ENCODE measurements at places on chromosomes 16 and 17.
A peak's percentile ranks its signal among the peaks of the same experiment; 100 is the strongest.

DNA sequence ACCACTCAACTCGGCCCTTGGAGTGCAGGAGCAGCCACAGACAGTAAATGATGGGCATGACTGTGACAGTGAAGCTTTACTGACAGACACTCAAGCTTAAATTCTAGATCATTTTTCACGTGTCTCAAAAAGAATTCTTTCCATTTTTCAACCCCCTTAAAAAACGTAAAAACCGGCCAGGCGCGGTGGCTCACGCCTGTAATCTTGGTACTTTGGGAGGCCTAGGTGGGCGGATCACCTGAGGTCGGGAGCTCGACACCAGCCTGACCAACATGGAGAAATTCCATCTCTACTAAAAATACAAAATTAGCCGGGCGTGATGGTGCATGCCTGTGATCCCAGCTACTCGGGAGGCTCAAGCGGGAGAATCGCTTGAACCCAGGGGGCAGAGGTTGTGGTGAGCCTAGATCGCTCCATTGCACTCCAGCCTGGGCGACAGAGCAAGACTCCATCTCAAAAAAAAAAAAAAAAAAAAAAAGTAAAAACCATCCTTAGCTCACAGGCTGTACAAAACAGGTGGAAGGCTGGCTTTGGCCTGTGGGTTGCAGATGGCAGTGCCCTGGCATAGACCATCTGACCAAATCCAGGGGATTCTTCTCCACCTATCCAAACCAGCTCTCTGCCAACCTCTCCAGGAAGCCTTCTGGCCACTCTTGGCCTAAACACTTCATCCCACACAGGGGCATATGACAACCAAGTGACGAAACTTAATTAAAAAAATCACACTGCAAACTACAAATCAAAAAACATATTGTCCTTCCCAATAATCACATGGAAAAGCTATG, 18.3 kb downstream of the TBC1D16 start:
- no peak for DNase-seq

- no peak for DNase-seq
These were observed 130.7 kb downstream of the C16orf95 start for GRCh38 chr16:87186446-87186845.

DNA sequence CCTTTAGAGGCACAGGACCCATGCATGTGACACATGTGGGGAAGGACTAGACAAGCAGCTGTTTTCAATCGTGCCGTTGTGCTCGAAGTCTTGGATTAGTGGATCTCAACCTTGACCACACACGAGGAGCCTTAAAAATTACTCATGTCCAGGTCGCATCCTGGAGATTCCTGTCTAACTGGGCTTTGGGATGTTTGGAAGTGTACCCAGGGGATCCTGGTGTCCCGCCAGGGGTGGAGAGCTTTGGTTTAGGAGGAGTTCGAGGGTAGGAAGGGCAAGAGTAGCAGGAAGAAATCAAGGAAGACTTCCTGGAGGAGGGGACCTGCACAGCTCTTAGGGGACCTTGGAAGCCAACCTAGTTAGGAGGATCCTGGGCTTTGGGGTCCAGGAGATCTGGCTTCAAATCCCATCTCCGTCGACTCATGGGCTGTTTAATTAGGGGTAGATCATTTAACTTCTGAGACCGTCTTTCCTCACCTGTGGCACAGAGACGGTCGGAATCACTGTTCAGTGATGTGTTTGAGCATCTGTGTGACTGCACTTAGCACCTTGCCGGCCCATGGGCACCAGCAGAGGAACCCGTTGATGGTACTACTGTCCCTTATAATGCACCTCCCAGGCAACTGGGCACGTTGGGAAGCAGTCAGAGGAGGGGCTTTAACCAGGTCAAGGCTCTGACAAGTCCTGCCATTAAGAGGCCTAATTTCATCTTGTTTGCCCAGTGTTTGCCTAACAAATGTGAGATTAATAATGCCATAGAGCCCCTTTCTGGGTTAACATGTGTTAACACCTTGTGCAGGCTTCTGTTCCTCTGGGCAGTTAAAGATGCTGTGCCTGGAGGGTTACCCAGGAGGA, 102.0 kb upstream of the PLCG2 start:
- no peak for DNase-seq

GRCh38 chr17:48663134-48663924, 37.2 kb upstream of the HOXB9 start:
- no peak for DNase-seq

- no peak for DNase-seq
These were observed 357.9 kb downstream of the CNTNAP4 start for GRCh38 chr16:76634847-76635697.

- DNase-seq: peak; percentile 88
These were observed 27.1 kb upstream of the CRYBA1 start for GRCh38 chr17:29219378-29220047.

DNA sequence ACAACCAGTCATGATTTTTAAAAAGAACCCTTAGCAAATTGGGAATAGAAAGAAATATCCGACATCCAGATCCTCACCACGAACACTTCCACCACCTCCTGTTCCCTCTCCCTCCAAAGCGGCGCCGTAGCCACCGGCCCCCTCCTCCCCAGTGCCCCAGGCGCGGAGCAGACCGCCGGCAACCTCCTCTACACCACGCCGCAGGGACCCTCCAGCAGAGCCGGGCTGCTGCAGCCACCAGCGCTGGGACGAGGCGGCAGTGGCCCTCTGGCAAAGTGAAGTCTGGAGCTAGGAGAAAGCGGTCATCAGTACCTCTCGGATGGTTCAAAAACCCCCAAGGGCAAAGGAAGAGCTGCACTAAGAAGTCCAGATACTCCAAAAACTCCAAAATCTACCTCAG, 41.4 kb upstream of the SLFN13 start:
- DNase-seq: no peak

DNA sequence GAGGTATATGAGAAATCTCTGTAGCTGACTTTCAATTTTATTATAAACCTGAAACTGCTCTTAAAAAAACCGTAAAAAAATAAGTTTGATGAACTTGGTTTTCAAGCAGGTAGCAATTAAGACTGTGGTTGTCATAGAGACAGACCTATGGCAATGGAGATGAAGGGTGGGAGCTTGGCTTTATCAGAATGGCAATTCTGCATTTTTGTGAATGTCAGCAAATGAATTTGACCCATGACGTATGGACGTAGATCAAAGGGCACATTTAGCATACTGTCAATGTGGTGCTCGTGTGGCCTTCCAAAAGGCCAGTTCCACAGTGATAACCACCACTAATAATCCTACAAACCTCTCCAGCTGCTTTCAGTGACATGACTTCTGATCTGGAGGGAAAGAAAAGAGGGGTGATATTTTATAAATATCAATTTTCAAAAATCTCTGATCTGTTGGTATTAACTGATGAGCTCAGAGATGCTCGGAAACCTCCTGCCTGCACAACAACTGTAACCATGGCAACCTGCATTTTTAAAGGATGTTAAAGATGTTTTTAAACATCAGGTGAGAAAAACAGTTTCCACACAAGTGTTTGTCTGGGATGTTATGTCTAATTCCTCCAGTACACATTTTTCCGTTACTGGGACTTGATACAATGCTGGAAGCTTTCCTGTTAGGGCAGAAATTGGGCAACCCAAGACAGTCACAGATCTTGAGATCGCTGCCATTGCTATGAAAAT, 533.7 kb downstream of the CDH13 start:
- DNase-seq: no peak

DNA sequence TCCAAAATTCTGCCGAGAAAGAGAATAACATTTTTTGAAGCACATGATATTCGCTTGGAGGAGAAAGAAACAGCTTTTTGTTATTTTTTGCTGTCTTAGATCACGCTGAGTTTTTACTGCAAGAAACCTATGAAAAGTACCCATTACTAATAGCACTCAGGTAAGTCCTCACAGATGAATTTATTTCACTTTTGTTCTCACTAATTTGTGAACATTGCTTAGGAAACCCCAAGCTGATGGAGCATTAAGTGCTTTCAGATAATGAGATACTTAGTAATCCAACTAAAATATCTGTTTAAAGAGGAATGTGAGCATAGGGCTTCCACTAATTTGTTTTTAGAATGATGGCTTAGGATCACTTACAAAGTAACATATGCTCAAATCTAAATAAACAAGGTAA, 45.7 kb downstream of the MYO1D start:
- no peak for DNase-seq

- no peak for DNase-seq
These were observed 20.9 kb upstream of the VWA3A start for GRCh38 chr16:22071331-22071910.

DNA sequence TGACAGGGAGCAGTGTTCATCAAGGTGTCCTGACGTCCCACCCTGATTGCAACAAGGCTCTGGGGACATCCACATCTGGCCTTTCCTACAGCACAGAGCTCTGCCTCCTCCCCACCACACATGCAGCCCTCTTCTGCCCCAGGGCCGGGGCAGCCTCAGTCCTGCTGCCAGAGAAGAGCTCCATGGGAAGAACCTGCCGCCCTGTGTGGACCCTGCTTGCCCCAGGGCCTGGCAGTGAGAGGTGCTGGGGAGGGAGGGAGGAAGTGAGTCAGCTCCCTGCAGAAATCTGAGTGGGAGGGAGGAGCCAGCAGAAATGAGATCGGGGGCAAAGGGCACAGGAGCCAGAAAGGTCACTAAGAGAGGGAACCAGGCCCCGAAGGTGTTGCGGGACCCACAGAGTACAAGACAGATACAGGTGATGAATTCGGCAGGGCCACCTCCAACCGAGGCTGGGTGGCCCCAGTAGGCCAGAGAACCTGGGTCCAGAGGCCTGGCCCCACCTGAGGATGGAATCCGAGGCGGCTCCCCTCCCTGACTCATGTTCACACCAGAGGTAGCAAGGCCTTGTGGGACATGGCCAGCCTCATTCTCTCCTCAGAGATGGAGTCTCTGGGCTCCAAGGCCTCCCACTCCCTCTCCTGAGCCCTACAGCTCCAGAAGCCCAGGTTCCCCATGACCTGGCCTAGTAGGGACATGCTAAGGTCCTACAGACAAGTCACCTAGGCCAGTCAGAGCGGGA, 24.8 kb downstream of the MYO18A start:
- DNase-seq: peak; percentile 76

DNA sequence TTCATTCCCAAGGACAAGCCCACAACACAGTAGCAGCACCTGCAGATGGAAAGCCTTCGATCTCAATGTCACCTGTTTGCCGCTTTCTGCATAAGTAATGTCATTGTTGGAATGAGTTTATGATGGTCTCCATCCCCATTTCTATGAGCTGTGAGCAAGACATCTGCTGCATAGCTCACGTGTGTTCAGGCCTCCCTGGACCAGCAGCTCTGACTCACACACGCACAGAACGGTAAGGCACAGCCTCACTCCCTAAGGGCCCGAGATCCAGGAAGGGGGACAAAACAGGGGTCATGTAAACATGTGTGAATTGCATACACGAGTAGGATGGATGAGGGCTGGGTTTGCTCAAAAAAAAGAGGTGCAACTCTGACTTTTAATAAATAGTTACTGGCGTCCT, 223.1 kb downstream of the SOX9 start:
- DNase-seq: no peak

DNA sequence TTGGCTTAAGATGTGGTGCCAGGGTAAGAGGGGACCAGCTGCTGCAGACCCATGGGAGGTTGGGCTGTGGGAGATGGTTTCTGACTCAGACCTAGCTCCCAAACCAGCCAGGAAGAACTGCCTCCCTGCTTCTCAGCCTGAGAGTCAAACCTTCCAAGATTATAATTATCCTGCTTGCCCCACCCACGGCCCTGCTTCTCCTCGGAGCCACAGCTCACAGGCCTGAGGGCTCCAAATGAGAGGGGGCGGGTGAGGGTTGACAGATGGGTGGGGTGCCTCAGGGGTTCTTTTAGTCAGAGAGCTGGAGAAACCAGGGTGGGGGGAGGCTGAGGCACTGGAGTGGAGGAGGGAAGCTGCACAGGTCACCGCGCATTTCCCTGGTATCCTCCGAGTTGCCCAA, 28.7 kb upstream of the GRIN2A start:
- DNase-seq: no peak

- DNase-seq: no peak
These were observed 45.1 kb downstream of the CMIP start for GRCh38 chr16:81489547-81490267.

- no peak for DNase-seq
These were observed 29.3 kb upstream of the KDM8 start for GRCh38 chr16:27174007-27174406.

DNA sequence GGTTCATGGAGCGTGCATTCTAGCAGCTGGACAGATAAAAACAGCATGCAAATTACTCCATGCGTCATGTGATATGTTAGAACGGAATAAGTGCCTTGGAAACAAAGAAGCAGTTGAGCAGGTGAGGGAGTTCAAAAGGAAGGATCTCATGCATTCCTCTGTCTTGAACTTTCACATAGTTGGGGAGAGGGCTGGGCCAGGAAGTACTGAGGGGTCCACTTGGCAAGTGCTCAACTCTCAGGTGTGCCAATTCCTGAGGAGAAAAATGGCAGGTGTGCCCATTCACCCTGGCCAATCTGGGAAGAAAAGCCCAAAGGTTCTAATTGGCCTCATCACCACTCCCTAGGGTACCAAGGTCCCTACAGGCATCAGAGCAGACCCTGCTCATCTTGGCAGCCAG, 67.7 kb downstream of the CES1 start:
- DNase-seq: no peak

DNA sequence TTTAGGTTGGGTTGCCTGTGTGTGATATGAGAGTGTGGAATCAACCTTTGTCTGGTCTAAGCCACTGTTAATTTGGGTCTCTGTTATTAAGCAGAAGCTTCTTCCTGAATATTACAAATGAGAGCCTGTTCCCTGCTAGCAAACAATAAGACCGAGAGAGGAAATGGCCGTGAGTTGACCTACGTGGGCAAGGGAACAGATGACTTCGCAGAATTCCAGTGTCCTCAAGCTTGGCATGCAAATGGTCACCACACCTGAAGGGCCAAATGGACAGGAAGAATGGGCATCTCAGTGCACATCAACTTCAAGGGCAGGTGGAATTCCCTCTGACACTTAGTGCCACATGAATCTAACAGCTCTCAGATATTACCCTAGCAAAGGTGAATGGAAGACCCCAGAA, 250.8 kb upstream of the FOXF1 start:
- no peak for DNase-seq

GRCh38 chr17:36732351-36732750, 131.0 kb downstream of the MRM1 start:
- DNase-seq: no peak
